ENCODE measurements at places on chromosomes 2 and 18.

- no peak for DNase-seq
These were observed 102.7 kb upstream of the PTPRM start for GRCh38 chr18:7464245-7464966.

DNA sequence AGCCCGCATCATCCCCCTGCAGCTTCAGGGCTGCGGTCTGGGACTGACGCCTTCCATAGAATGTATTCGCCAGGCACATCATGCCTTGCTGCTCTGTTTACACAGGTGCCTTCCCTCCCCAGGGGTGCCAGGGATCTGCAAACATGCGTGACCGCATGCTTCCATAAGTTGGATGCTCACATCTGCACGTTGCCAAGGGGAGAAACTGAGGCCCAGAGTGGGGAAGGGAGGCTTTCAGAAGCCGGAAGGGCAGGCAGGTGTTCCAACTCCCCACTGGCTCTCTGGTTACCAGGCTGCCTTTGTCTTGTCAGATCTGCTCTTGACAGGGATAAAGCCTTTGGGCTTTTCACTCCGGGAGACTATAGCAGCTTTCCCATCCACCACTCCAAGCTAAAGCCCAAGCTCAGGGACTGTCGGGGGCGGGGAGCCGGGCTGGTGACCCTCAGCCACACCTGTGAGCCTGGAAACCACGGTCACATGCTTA lies 125.8 kb upstream of the TNP1 start:
- no peak for DNase-seq

DNA sequence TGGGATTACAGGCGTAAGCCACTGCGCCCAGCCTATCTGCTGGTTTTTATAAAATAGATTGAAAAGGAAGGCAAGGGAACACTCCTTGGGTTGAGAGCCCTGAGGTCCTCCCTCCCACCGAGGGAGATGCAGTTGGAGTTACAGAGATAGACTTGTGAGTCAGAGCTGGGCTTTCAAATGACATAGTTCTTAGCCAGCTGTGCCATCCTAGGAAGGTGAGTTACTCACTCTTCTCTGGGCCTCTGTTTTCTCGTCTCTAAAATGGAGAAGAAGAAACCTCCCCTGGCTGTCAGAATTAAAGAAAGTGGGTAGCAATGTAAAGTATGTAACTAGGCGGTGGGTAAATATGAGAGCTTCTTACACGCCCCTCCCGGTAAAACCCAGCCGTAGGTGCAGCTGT lies 2.4 kb downstream of the LRRFIP1 start:
- no peak for DNase-seq

- no peak for DNase-seq
These were observed 105.6 kb upstream of the ST3GAL5 start for GRCh38 chr2:85994421-85994777.

GRCh38 chr2:206935991-206936842 lies 3.1 kb upstream of the CPO start:
- DNase-seq = no peak

GRCh38 chr2:854460-854859 lies 96.2 kb upstream of the SNTG2 start:
- no peak for DNase-seq

DNA sequence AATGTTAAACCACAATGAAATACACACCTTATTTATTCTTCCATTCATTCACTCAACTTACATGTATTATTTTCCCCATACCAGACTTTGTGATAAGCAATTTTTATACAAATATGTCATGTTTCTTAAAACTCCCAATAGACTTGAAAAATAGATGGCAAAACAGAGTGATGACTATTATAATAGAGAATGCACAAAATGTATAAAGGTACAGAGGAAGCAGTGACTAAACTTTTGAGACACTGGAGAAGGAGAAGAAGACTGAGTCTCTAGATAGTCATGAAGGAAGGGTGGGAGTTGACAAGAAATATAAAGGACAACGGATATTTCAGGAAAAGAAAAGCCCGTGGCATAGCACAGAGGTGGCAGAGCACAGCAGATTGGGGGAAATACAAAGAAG lies 198.1 kb upstream of the SLC39A10 start:
- no peak for DNase-seq

- peak; percentile 37 for DNase-seq
These were observed 49.8 kb upstream of the ALPP start for GRCh38 chr2:232328516-232329460.

DNA sequence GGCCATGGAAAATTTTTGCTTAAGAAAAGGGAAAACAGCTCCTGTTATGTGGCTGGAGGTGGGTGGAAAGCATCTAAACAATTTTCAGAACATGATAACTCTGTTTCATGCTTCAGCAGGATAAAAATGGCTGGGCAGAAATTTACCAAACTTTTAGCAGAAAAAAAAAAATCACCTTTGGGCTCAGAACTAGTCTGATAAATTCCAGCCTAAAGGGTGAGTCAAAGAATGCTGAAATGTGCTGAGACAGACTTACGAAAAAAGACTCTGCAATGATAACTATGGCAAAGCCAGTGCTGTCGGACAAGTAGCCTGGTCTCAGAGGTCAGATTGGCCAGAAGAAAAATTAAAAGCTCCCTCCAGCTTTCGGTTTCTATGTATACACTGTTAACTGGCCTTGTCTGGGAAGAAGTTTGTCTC lies 123.6 kb downstream of the LRATD1 start:
- DNase-seq = no peak

GRCh38 chr2:175567435-175568061 lies 386.0 kb upstream of the ATP5MC3 start:
- no peak for DNase-seq

- DNase-seq = no peak
These were observed 50.1 kb downstream of the MAP2 start for GRCh38 chr2:209473930-209474419.

- no peak for DNase-seq
These were observed 21.6 kb upstream of the CACNB4 start for GRCh38 chr2:152120430-152120829.

DNA sequence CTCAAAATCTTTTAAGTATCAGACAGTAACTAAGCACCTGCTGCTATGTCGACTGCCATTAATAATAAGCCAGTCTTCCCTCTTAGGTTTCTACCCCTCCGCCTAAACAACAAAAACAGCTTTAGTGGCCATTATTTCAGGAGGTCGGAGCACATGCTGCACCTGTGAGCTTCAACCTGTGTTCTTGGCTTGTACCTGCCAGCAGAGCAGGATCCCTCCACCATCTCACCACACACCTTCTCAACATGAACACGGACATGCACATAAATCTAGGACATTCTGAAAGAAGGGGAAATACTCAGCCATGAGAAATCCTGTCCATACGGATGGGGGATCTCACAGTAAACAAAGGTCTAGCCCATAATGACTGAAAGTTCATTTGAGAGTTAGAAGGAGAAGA lies 3.7 kb downstream of the CYB5A start:
- DNase-seq = no peak

- DNase-seq = no peak
These were observed 83.5 kb downstream of the HRH4 start for GRCh38 chr18:24543795-24544498.

DNA sequence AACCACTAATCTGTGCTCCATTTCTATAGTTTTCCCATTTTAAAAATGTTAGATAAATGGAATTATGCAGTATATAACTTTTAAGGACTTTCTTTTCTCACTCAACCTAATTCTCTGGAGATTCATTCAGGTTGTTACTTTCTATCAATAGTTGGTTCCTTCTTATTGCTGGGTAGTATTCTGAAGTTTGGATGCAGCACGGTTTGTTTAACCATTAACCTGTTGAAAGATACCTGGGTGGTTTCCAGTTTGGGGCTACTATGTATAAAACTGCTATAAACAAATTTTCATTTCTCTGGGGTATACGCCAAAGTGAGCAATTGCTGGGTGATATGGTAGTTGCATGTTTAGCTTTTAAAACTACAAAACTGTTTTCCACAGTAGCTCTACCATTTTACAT lies 39.1 kb upstream of the MAPRE2 start:
- no peak for DNase-seq

DNA sequence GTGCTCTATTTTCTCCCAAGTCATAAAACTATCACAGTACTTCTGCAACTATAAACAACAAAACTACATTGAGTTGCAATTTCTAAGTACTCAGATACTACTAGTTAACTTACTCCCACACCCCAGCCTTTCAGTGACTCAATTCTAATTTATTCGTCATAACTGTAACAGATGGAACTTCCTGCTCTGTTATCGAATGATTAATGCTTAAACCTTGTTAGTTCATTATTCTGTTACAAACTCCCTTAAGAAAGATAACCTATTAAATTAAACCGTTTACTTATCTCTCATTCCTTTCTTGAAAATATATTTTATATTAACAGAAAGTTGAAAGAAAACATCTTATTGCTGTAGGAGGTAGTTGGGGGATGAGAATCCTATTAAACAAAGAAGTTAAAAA lies 17.0 kb downstream of the TNFAIP6 start:
- no peak for DNase-seq

DNA sequence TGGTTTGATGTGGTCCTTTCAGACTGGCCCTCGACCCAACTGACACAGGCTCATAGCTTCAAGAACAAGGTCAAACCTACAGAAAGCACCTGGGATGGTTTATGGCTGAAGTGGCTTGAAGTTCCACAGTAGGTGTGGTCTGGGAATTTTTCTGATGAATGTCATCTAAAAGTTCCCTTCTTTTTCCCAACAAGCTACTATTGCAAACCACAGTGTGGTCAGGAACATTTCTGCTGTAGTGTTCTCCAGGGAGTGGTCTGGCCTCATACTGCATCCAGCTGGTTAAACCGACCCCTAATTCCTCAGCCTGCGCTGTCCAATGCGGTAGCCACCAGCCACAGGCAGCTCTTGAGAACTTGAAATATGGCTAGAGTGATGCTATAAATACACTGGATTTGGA lies 92.7 kb downstream of the FAM124B start:
- DNase-seq = no peak

- no peak for DNase-seq
These were observed 177.8 kb upstream of the RGPD4 start for GRCh38 chr2:107648781-107649404.

DNA sequence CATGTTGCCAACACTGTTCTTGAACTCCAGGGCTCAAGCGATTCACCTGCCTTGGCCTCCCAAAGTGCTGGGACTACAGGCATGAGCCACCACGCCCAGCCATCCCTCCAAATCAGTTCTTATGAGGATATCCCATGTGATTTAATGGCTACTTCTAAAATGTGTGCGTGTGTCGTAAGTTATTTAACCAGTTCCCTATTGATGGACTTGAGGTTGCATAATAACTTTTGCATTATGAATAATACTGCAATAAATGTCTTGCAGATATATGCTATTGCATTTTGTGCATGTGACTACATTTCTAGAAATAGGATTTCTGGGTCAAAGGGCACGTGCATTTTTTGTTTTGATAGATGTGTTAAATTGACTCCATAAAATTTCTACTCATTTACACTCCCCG lies 19.0 kb downstream of the DIPK1C start:
- no peak for DNase-seq

GRCh38 chr18:12121175-12122042 lies 27.8 kb downstream of the ANKRD62 start:
- no peak for DNase-seq

- no peak for DNase-seq
These were observed 90.5 kb upstream of the MYO3B start for GRCh38 chr2:170087413-170087793.

DNA sequence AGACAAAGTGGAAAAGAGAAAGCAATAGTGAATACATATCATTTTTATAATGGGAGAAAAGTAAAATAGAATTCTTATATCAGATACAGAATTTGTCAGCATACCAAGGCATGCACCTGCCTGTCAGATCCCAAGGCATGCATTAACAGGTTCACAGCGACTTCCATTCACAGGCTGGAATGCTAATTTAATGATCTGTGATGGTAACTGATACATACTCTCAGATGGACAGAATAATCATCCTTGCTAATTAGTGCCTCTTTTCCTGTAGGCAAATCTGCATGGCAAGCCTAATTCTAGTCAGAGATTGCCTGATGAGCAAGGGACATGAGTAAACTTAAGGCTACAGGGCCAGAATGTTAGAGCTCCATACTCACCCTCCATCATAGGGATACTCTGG lies 76.1 kb downstream of the PRKRA start:
- DNase-seq = no peak

DNA sequence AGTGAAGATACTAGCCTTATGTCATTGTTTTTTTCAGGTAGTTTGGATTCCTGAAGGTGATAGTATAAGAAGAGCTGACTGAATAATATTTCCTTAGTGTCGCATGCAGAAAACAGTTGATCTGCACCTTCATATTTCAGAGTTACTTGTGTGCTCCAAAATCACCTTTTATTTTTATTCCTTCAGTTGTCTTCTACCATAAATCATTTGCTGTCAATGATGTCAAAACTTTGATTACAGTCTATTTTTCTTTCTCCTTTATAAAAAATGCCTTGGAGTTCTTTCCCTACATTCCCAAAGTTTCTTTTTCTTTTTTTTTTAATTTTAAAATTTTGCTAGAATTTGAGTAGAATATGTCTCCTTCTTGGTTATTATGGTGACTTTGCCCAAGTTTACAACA lies 142.3 kb downstream of the GULP1 start:
- no peak for DNase-seq

DNA sequence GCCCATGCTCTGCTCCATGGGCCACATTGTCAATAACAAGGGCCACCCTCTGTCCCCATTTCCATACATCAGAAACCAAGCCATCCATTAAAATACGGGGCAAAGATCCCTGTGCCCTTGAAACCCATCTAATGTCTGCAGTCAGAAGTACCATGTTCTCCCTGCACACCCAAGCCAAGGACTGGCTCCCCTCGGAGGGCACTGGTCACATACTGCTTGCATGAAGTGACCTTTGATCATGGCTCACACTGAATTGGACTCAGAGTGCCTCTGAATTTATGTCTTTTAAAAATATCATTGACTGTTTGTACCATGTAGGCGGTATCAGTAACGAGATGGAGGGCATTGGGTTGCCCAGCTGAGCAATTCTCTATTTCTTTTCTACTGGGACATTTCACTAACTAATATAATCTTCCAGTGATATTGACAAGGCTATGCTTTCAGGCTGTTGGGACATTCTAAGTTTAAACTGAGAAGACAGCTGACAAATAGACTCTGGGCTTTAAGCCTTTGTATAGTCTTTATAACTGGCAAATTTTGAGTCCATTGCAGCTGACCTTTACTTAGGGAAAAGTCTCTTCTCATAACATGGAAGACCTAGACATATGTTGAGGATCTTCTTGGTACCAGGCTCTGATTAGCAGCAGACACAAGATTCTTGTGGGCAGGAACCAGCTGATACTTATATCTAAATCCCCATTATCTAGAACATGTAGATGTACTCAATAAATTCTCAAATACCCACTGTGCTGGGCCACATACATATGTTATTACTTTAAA lies 214.3 kb downstream of the MYCN start:
- DNase-seq = no peak

GRCh38 chr2:168773719-168774521 lies 28.5 kb upstream of the NOSTRIN start:
- no peak for DNase-seq

DNA sequence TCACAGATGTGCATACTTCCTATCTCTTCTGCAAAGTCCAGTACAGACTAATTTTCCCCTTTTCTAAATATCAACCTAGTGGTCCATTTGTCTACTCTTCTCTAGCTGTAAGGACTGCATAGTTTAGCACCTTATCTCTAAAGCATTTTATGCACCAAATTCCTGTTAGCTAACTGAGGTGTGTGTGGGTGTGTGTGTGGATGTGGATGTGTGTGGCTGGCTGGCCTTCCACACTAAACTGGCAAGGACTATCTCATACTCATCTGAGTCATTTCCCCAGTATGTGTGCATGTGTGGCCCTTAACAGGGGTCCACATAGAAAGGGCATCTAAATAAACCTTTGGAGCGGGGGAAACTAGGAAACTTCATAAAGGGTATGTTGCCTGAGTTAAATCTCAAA lies 139.6 kb downstream of the TTC32 start:
- DNase-seq = no peak

- DNase-seq = no peak
These were observed 44.0 kb upstream of the TMEM247 start for GRCh38 chr2:46435353-46435752.
